ENCODE measurements at places on chromosomes 11 and 22. TPM values are rescaled to one million over a fixed set of nuclear protein-coding genes. Genes with fewer than 3 reads are reported as not detected.
A peak's percentile ranks its signal among the peaks of the same experiment; 100 is the strongest.

DNA sequence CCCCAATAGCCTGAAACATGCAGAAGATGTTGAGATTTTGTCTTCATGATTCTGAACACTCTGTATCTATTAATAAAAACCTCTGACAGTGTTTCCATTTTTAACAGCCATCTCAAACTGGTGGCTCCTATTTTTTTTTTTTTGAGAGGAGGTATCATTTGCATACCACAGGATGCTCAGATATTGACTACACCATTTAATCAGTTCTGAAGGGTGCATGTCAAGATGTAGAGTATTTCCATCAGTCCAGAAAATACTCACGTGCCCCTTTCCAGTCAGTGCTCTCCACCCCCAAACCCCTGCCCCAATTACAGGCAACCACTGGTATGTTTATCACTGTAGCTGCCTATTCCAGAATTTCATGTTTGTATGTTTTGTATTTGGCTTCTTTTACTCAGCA, 85.3 kb upstream of the SORL1-AS1 start:
- DNase-seq = no peak

GRCh38 chr11:71333473-71333872, 81.1 kb upstream of the SHANK2 start:
- no peak for DNase-seq

DNA sequence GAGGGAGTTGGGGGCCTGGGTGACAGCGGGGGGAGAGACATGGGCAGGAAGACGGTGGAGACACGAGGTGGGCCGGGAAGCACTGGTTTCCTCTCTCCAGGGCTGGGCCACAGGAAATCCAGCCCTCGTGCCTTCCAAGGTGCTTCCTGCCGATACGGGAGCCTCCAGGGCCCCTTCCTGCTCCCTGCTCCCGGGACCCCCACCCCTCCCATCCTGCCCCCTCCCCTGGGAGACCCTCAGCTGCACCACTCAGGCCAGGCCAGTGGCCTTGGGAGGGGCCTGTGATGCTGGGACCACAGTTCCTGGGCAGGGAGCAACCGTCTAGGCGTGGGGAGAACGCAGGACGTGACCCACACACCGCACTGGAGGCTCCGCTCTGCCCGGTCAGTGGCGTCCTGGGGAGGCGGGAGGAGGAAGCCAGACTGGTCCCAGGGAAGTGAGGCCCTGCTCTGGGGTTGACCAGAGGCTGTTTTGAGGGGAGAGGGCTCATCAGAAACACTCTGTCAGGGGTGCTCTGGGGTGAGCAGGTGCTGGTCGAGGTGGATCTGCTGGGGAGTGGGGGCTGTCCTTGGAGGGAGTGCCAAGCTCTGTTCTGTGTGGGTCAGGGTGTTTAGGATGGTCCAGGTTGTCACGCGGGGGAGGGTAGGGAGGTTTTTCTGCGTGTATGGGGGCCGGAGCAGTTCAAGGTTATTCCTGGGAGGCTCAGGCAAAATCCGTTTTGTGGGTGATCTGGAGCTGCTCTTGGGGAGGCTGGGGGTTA, at the start of gene SHANK3:
SHANK3 (plus strand) TSS at position 353 of the 760 bp plus-strand sequence.
- DNase-seq = no peak

DNA sequence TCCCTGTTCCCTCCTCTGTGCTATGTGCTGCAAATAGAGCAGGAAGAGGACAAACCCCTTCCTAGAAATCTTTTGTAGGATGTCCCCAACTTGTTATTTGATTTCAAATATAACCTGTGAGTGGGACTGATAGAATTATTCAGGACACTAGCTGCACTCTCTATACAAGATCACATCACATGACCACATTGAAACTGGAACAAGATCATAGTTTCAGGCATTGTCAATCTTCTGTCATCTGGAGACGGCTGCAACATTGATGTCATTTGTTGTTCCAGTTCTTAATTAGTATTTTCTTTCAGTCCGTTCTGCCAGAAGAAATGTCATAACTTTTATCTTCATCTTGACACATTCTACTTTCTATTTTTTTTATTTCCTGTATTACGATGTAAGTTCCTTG, 89.3 kb downstream of the GRIA4 start:
- no peak for DNase-seq

GRCh38 chr22:29530716-29531115, 22.8 kb downstream of the THOC5 start:
- no peak for DNase-seq

DNA sequence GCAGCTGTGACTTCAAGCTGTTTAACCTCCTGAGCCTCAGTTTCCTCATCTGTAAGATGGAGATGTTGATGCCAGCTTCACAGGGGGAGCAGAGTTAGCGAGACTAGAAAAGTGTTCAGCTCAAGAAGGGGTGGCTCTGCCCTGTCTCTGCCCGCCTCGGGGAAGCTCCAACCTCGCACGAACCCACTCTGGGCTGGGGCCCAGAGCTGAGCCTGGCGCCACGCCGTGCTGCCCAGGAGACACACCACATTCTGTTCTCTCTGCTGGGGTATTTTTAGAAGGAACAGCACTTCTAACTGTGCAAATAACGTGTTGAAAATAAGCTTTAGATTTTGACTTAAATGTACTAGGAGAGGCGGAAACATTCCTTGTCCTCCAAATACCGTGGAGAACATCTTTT, 74.1 kb downstream of the PHF21B start:
- no peak for DNase-seq

- no peak for DNase-seq
Measured at GRCh38 chr11:33731723-33732531, 4.3 kb downstream of the CD59 start.

DNA sequence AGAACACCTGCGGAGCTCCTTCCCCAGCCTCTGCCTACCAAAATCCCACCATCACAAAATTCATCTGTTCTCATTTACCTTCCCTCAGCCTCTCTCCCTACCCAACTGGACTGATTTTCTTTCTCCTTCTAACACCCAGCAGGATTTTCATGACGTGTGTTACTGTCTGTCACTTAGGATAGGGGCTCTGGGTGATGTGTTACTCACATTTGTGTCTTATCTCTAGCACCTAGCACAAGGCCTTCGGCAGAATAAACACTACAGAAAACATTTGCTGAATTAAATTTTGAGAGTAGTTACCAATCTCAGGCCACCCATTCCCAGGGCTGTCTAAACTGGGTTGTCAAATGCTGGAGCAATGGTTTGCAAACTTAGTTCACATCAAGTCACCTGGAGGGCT, 88.0 kb downstream of the NTM start:
- DNase-seq = no peak

- no peak for DNase-seq
Measured at GRCh38 chr11:2513441-2513840, 68.6 kb downstream of the KCNQ1 start.

GRCh38 chr11:14906993-14907392, 15.0 kb upstream of the CYP2R1 start:
- DNase-seq = no peak

DNA sequence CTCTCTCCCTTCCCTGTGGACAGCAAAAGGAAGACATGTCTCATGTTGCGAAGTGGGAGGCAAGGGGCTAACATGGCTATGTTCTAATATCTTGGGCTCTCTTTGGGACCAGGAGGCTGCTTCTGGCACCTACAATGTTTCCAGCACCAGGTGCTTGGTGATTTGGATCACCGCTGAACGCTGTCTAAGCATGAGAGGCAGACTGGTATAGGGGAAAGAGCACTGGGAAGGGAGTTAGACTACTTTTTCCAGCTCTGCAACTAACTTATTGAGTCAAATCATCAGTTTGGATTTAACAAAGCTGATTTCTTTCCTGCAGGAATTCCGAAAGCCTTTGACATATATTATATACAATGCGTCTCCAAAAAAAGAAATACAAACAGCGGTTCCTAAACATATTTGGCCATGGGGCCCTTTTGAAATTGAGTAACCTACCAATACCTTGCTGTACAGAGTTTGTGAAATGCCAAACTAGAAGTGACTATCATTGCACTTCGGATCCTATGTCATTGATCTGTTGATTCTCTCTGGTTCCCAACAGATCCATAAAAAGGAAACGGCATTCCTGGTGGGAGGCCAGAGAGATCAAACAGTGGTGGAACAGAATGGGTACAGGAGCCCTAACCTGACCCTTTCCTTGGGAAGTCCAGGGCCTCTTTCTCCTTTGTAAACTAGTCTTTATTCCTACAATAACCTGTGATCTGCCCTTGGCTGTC, 37.8 kb downstream of the FBXO7 start:
- DNase-seq = no peak

GRCh38 chr11:17529844-17530185, 14.4 kb downstream of the USH1C start:
- no peak for DNase-seq

DNA sequence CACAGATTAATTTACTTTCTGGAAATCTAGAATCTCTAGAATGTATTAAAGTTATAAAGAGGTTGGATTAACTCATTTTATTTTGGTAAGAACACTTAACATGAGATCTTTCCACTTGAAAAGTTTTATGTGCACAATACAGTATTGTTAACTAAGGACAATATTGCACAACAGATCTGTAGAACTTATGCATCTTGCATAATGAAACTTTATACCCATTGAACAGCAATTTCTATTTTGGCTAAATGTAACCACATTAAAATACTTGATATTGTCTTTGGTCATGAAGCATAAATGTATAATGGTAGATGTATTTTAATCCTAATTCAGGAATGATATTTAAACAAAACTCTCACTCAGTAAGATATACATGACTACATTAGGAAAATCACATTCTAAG, 203.8 kb downstream of the SNX19 start:
- DNase-seq = no peak

DNA sequence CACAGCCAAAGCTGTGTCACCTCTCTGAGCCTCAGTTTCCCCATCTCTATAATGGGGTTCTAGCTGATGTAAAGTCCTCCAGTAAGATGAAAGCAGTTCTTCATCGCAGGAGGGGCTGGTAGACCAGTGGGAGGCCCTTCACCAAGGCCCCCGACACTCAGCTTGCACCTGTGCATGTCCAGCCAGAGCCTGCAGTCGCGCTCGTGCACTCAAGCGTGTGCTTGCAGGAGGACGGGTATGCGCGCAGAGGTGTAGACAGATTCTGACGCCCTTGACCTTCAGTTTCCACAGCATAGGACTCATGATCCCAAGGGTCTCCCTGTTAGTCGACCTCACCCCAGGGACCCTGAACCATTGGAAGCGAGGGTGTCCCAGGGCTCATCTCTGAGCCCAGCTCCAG, 633.7 kb downstream of the TBC1D22A start:
- DNase-seq = no peak

- DNase-seq = peak; percentile 42
Measured at GRCh38 chr11:123069908-123070821, 8.2 kb upstream of the HSPA8 start.

DNA sequence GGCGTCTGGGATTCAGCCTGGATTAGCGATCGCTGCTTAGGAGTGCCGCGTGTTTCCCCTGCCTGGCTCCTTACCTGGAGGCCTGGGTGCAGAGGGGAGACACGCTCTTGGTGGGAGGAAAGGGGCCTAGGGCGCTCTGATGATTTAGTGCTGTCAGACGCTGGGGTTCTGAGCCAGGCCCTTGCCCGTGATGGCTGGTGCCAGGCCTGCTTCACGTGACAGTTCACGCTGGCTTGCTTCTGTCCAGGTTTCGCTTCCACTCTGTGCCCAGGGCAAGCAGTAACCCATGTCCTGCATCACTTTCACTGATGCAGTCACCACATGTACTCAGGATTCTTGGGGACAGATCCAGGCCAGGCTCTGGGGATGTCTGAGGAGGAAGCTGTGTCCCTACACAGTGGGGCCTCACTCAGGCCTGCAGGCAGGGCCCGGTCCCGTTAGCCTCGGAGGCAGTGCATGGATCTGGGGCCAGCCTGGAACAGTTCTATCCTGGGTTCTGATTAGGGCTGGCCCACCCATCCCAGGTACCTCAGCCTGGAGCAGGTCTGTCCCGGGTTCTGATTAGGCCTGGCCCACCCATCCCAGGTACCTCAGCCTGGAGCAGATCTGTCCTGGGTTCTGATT, 1220.9 kb downstream of the BRD1 start:
- DNase-seq = no peak

DNA sequence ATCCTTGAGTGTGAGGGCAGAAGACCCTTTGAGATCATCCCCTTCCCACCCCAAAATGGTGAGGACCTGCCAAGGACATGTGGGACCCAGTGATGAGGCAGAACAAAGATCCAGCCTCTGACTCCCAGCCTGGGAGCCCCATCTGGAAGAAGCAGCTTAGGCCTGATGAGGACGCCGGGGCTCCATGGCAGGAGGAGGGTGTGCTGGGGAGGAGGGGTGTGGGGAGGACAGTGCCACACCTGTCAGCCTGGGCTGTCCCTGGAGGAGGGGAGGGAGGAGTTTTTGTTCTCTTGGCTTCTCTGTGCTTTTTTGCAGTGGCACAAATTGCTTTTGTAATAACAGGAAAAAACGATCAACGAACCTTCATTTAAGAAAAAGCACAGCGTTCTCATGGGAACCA, 44.4 kb upstream of the DAGLA start:
- DNase-seq = no peak

- no peak for DNase-seq
Measured at GRCh38 chr11:1238767-1239595, 16.1 kb downstream of the MUC5B start.

DNA sequence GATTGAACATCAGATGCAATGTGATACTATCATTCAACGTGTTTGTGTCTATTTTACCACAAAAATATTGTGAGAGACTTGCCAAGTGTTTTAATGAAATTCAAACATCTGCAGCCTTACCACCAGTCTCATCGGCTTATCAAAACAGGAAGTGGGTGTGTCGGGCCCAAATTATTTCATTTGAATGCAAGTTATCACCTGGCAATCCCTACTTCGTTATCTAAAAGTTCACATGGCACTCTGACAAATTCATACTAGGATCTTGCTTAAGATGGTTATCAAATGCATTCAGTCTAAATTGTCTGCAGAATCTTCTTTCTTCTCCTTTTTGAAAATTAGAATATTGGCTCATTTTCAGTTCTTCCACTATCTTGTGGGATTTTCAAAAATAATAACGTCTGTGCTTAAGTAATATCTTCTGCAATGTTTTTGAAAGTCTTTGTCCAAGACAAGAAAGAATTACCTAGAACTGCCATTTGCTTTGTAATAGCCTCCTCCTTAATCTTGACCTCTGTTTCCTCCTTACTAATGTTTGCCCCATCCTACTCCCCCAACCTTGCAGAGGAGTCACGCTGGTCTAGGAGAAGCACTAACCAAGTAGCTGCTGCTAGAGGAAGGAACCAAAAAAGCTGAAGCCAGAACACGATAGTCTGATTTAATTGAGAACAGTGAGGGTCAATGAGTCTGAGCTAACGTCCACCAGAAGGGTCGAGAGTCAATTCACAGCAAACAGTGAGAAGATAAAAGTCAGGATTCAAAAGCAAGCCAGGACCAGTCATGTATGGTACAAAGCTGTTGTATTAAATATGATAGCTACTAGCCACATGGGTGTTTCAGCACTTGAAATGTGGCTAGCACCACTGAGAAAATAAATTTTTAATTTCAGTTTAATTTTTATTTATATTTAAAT, 10.2 kb upstream of the BIRC3 start:
- no peak for DNase-seq

- peak; percentile 41 for DNase-seq
Measured at GRCh38 chr22:40426594-40427333, 56.4 kb downstream of the SGSM3 start.

Gene DBX1
- not detected for total RNA-seq

Gene SMC1B
- total RNA-seq = 0.09 TPM

Gene SMPD1
- 44.8 TPM for total RNA-seq

Gene CATSPERZ
- not detected for total RNA-seq

Gene CASP5
- total RNA-seq = not detected

Gene OOSP3
- not detected for total RNA-seq

Gene HEPHL1
- not detected for total RNA-seq

Gene SLC22A12
- not detected for total RNA-seq

Gene ASPHD2
- 4.2 TPM for total RNA-seq

Gene FOLR1
- total RNA-seq = 0.18 TPM
